Breast epithelium (tissue), 4 donors: ENCODE measurements at places on chromosomes 5 and 9.

- no peak for DNase-seq
Observed at GRCh38 chr9:76415731-76416130, 21.5 kb upstream of the RFK start.

GRCh38 chr5:626850-627249, 14.7 kb downstream of the CEP72 start:
- DNase-seq: no peak

DNA sequence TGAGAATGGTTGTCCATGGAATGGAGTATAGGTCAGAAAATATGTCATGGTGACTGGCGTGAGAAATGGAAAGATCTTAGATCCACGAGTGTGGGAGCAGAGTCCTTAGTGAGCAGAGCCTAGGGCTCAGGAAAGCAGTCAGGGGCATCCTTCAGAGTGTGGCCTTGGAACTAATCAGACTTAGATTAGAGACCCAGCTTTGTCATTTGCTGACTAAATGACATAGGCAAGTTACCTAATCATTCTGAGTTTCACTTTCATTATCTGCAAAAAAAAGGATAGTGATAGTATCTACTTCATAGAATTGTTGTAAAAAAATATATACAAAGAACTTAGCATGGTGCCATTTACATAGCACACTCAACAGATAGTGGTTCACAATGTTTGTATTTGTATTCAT, 24.3 kb upstream of the SLIT3 start:
- DNase-seq: no peak

DNA sequence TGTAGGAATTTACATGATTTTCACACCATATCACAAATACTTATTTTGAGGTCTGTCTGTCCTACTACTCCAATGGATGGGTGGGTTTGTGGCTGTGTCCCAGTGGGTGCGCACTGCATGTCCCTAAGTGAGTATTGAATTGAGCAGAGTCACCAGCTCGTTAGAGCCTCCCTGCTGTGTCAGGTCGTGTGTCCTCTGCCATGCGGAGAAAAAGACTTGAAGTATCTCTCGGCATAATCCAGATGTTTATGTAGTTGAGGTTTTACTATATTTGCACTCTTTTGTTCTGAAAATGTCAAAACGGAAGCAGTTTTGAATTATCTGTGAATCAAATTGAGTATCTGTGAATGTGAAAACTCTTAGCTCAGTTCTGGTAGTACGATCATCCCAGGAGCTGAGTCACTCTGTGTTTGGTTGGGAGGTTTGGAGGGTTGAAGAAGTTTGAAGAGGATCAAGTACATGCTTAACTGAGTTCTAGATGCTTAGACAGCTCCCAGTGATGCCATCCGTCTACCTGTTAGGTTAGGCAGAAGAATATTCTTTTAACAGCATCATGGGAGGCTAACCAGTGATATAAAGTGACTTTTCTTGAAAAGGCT, 194.2 kb downstream of the TENT4A start:
- no peak for DNase-seq

GRCh38 chr5:125695996-125696655, 727.1 kb upstream of the GRAMD2B start:
- no peak for DNase-seq

GRCh38 chr5:132274050-132274792, 16.7 kb downstream of the PDLIM4 start:
- no peak for DNase-seq
